ENCODE measurements at places on chromosomes 2 and 18.

DNA sequence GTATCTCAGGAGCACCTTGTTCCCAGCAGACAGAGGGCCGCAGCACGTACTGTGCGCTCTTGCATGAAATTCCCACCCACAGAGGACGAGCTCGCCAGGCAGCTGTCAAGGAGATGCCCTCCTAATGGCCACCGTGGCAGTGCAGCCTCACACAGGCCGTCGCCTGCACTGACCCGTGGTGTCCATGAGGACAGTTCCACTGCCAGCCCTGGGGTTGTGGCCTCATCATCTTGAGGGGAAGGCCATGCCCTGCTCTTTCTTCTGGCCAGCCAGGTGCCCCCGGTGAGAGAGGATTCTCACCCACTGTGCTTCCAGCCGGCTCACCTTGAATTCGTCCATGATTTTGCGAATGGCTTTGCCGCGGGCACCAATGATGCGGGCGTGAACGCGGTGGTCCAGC lies 42.0 kb downstream of the ANO7 start:
- peak; percentile 7 for ATAC-seq

DNA sequence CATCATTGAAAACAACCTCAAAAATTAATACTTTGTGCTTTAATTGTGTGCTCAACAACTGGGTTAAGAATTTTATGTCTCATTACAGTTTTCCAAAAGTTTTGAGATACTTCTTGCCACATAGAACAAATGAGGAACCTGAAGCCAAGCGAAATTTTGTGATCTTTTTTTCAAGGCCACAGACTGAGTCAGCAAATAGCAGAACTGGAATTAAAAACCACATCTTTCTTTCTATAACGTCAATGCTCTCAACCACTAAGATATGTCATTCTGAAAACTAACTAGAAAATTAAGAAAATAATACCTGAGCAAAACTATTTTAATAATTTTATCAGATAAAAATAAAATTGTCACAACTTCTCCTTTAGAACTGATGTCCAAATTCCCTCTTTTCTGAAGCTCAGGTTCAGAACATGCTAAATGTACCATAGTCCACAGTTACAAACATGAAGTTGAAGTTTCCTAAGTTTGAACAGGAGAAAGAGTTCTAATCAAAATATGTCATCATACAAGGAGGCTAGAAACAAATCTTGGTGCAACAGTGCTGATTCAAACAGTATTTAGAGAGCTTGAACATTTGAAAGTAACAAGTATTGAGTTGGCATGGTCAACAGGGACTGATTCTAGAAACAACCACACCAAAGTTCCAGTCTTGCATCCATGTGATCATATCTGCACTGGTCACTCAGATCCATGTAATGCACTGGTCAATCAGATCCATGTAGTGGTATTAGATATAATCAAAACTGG lies 27.6 kb upstream of the CALCRL start:
- ATAC-seq: peak; percentile 38

DNA sequence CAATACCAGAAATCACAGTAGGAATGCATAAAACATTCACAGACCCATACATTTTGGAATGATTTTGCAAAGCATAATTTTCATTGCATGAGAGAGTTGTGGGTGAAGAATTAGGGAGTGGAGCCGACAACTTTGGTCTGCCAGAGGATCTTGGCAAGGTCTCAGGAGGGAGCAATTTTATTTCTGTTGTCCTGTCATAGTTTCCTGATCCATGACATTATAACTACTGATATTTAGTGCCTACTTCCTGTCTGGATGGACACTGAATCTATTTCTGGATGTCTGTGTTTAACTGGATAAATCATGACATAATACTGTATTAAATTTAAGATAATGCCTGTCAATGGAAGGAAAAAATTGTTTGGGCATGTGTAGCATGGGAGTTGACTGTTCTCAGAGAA lies 2.4 kb downstream of the ITGA4 start:
- ATAC-seq: no peak

DNA sequence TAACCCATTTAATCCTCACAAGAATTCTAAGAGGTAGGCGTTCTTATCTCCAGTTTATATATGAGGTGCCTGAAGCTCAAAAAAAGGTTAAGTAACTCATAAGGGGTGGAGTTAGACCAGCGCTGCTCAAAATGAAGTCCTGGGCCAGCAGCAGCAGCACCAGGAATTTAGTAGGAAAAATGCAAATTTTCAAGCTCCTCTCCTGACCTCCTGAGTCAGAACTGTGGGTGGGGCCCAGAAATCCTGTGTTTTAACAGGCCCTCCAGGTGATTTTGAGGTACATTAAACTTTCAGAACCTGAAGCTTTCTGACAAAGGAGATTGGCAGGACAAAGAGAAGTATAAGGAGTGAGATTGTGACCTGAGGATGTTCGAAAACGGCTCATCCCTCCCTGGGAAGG lies 66.0 kb upstream of the CCDC85A start:
- ATAC-seq: no peak

DNA sequence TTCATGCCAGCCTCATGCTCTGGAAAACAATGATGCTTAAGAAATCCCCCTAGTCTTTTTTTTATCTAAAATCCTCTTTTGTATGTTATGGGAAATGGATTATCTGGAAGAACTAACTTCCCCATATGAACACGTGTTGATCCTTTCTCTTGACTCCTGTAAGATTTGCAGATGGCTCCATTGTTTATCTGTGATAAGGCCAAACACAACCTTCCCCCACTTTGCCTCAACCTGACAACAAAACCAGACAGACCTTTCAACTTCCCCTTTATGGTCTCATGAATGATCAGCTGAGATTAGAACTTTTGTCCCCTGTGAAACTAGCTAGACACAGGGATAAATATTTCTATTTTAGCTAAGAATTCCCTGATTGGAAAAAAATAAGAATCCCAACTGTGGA lies 828.0 kb upstream of the CDH2 start:
- ATAC-seq: no peak

DNA sequence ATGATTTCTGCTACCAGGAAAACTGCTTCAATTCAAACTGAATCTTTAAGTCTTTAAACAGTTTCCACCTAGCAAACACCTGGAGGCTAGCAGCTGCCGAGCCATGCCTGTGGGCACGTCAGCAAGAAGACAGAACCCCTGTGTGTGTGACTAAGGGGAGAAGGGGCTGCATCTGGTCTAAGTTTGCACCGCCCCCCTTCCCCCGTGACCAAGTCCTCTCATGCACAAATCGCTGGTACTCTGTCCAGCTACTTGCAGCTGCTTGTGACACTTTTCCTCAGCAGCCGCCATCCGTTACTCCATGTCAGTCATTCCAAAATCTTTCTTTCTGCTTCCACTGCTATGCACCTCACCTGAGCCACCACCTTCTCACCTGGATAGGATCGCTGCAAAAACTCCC lies 355.0 kb downstream of the SS18 start:
- no peak for ATAC-seq

- ATAC-seq: no peak
Observed at GRCh38 chr2:31992934-31993333, 17.9 kb downstream of the MEMO1 start.

GRCh38 chr2:7788736-7789135 lies 871.5 kb downstream of the RNF144A start:
- ATAC-seq: no peak

DNA sequence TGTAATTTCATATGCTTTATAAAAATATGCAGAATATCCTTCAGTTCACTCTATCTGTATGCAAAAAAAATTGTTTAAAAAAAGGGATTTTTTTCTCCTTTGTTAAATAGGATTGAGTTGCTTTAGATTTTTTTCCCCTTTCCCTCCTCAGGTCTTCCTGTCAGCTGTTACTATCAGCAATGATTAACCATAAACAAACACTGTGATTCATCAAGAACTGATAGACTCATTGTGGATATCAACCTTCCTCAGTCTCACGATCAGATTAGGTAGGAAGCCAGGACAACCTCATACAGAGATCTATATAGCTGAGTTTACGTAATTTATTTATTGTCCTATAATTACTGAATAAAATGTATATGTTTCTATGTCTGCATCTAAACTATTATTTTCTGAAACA lies 2136.2 kb upstream of the CELF4 start:
- ATAC-seq: no peak

DNA sequence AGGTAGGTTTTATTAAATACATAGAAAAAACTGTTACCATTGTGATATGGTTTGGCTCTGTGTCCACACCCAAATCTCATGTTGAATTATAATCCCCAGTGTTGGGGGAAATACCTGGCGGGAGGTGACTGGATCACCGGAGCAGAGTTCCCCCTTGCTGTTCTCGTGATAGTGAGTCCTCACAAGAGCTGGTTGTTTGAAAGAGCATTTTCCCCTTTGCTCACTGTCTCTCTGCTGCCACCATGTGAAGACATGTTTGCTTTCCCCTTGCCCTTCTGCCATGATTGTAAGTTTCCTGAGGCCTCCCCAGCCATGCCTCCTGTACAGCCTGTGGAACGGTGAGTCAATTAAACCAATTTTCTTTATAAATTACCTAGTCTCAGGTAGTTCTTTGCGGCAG lies 352.7 kb upstream of the SLC39A10 start:
- no peak for ATAC-seq

GRCh38 chr18:61348230-61348629 lies 15.0 kb downstream of the CDH20 start:
- ATAC-seq: no peak

Data from activated T-helper 17 cell treated with anti-CD3 and anti-CD28 coated beads, Interleukin-2, amount 50 U/mL, for 72 hours (primary cell).